ENCODE measurements at places on chromosomes 1 and 21. TPM values are rescaled to one million over a fixed set of nuclear protein-coding genes. Genes with fewer than 3 reads are reported as not detected.

DNA sequence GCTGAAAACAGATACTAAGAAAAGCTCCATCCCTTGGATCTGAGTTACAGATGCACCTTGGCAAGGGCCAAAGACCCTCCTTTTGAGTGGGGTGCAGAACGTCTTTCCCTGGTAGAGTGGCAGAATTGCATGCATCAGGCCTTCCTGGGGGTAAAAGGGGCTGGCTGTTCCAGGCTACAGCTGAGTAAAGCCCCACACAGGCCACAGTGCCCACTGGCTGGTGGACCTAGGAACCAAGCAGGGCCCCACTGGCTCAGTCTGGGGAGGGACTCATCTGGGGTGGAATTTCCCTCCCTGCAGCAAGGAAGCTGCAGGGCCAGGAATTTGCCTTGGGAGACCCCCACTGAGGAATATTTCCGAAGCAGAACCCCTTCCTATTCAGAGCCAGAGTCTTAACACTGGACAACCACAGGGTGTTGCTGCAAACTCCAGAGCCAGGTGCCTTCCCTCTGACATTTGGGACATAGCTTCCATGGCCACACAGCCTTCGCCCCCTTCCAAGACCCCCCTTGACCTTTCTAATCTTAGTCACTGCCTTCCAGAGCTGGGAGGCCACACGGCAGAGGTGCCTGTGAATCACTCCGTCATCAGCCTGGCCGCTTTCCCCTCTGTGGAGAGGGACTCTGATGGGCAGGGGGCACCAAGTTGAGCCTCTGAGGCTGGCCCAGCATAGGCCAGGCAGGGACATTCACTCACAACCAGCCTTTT lies 52.5 kb downstream of the LACTBL1 start:
- no peak for DNase-seq

GRCh38 chr1:116808848-116809508 lies 54.7 kb downstream of the CD2 start:
- no peak for DNase-seq

GRCh38 chr1:52022133-52022532 lies 11.5 kb downstream of the KTI12 start:
- DNase-seq = no peak

DNA sequence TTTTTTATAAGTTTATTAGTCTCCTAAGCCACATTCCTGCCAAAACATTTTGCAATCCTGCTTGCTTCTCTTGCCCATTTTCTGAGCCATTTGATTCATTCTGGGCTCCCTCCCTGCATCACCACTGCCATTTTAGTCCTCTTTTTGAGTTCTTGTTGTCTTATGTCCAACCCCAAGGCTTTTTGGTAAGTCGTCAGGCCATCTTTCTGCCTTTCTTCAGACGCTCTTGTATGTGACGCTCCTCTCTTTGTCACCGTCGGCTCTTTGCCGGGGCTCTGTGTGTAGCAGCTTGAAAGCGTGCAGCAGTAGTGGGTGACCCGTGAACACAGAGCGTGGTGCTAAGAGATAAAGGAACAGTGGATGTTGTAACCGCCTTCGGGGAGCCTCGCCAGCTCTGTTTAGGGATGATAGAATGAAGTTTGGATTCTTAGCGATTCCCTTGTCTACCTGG lies 14.6 kb downstream of the HUNK start:
- DNase-seq = peak; percentile 85

DNA sequence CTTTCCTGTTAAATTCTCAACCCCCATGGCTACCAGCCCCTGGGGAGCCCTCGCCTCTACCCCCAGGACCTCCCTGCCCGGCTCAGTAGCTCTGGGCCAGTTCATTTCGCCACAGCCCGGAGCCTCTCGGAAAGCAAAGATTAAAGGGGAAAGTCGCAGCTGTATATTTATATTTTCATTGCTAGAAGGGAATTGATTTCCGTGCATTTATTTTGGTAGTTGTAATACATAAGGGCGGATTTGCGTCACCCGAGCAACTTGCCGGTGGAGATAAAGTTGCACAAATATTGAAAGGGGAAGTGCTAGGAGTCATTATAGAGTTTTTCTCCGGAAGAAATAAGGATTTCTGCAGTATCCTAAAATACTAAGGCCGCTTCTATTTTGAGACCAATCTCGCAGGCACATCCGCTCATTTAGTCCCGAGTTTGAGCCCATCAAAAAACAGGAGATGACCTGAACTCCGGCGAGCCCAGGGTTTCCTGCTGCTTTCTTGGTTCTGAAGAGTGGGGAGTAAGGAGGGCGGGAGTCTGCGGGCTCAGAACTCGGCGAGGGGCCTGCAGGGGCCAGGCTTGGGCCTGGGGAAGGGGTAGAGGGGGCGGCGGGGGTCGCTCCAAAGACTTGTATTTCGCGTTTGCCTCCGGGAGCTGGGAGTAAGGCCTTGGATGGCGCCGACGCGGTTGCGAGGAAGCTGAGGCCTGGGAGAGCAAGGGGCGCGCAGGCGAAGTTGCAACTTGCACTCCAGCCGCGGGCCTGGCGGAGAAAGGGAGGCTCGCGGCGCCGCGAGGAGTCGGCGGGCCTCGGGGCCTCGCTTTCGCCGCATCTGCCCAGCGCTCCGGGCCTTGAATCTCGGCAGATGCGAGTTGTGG lies 2.5 kb upstream of the HLX start:
- DNase-seq = peak; percentile 41

DNA sequence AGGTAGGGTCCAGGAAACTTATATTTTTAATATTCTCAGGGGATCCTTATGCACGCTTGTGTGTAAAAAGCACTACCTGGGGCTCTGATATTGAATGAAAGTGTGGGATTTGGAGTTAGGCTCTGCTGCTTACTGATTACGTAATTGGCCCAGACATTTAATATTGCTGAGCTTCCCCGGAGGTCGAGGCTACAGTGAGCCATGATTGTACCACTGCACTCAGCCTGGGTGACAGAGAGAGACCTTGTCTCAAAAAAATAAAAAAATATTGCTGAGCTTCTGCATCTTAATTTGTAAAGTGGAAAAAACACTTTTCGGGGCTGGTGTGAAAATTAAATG lies 62.2 kb upstream of the KIF26B start:
- DNase-seq = no peak

DNA sequence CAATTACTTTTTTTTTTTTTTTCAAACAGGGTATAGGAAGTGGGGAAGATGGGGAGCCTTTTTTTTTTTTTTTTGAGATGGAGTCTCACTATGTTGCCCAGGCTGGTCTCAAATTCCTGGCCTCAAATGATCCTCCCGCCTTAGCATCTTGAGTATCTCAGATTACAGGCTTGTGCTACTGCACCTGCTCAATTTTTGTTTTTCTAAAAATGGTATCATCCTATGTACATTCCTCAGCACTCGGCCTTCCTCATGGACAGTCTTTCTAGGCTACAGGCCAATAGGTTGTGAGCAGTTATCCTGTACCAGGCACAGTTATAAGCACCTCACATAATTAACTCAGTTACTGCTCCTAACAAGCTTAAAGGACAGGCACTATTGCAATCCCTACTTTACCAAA lies 132.1 kb upstream of the EDN2 start:
- no peak for DNase-seq

GRCh38 chr1:199002661-199003060 lies 363.8 kb downstream of the PTPRC start:
- peak; percentile 63 for DNase-seq

DNA sequence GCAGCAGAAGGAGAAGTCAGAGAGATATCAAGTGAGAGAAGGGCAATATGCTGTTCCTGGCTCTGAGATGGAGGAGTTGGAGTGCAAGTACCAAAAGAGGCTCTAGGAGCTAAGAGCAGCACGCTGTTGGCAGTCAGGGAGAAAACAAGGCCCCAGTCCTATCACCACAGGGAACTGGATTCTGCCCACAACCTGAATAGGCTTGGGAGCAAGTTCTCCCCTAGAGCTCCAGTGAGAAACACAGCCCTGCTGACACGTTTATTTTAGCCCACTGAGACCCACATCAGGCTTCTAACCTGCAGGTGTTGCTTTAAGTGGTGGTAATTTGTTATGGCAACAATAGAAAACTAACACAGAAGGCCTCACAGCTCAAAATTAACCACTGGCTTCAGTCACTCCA lies 31.8 kb upstream of the ZNF644 start:
- DNase-seq = no peak

- no peak for DNase-seq
These were observed 5.8 kb downstream of the HSPB7 start for GRCh38 chr1:16011936-16012589.

DNA sequence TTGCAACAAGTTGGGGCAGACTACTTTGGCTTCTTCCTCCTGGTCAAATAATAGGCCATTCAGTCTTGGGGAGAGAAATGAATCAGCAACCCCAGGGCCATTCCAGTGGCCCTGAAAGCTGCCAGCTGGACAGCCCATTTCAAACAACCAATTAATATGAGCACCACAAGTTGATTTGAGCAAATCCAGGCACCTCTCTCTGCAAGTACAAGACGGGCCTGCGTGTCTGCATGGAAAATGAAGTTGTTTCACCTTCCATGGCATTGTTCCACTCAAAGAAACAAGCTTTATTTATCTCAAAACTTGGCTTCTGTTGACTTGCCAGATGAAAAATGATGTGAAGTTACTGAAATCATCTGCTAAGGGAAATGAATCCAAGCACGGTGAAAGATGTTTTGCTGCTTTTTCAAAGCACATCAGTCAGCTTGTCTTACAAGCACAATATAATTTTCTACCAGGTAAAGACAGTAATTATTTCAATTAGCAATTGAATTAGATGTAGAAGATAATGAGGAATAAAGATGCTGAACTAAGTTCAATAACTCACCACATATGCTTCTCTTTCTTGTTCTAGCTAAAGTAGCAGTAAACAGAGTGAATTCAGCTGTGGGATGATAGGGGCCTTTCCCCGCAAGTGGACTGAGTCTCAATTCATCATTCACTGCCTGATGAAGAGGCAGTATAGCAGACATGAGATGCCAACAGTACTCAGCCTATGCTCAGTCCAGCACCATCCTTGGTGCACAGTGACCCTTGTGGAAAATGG lies 95.2 kb upstream of the SSX2IP start:
- no peak for DNase-seq

DNA sequence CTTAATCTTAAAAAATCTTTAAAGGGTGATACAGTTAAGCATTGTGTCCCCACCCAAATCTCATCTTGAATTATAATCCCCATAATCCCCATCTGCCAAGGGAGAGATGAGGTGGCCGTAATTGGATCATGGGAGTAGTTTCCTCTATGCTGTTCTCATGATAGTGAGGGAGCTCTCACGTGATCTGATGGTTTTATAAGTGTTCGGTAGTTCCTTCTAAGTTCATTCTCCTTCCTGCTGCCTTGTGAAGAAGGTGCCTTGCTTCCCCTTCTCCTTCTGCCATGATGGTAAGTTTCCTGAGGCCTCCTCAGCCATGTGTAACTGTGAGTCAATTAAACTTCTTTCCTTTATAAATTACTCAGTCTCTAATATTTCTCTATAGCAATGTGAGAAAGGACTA lies 10.7 kb downstream of the DHRS3 start:
- DNase-seq = no peak

DNA sequence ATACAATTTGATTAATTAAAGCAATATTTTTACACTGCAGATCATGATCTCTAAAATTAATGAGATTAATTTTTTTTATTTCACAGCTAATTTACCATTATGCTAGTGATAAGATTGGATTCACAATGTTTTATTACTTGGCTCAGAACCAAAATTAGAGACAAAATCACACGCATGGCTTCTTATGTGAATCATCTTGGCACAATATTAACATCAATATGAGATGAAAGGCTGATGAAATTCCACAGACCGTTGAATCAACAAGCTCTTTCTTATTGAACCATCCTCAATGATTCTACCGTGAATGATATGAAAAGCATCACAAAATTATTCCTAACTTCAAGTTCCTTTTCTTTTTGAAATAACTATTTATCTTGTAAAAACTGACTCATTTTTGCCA lies 544.9 kb downstream of the KCNT2 start:
- no peak for DNase-seq

GRCh38 chr1:18749569-18749968 lies 109.9 kb downstream of the TAS1R2 start:
- no peak for DNase-seq

DNA sequence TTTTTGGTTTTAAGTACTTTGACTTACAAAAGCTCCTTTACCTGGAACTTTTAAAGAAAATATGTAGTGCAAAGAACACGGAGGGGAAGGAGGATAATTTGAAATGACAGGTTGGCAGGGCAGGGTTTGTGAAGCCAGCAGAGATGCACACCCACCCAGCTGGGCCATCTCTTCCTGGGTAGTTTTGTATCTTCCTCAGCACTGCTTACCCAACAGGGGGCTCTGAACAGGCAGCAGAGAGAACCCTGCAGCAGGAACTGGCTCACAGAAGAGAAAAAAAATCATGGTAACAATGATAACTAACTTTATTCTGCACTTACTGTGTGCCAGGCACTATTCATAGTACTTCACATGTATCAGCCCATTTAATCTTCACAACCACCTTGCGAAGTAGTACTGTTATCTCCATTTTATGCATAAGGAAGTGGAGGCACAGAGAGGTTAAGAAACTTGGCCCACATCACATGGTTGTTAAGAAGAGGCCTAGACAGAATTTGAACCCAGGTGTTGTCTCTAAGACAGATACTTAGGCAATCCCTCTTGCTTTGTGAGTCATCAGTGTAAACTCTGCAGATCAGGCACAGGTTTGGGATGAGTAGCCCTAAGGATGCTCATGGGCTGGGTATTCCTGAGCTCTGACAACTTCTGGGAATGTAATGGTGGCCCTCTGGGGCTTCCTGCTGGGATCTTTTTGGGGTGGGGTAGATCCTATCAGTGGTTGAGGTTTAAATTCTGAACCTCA lies 60.8 kb downstream of the ELK4 start:
- no peak for DNase-seq

GRCh38 chr1:89823679-89824292 lies 3.0 kb downstream of the LRRC8D start:
- no peak for DNase-seq

GRCh38 chr1:31669786-31670592 lies 25.3 kb upstream of the PEF1 start:
- DNase-seq = peak; percentile 61

The CHRM3 gene
- 2.0 TPM for total RNA-seq

The FMO1 gene
- 11.9 TPM for total RNA-seq

The RNU1-3 gene
- total RNA-seq = 34,682 TPM

The NOL9 gene
- 16.5 TPM for total RNA-seq

The NUF2 gene
- 11.9 TPM for total RNA-seq

The LGR6 gene
- 11.9 TPM for total RNA-seq

The ARMH1 gene
- total RNA-seq = 3.6 TPM

The RNF187 gene
- 31.8 TPM for total RNA-seq

The LY9 gene
- 0.89 TPM for total RNA-seq

The LORICRIN gene
- total RNA-seq = 39.6 TPM

The SLC44A5 gene
- total RNA-seq = 0.89 TPM

The HHAT gene
- 6.8 TPM for total RNA-seq

Data from skin of body (tissue), 3 donors.